ENCODE measurements at places on chromosomes 4 and X.

DNA sequence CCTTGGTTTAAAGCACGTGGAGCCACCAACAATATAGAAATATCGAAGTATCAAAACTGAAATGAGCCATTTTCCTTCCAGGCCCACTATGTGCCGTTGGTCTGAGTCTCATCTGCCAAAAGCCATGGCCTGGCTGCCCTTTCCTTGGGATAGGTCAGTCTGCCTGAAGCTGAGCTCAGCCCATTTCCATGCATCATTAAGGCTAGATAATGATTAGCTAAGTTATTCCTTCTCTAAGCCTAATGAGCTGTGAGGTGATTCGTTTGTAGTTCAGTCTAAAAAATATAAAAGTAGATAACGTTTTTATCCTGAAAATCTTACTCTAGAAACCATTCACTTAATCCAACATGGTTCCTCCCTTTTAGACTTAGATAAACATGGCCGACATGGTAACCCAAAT is 936.2 kb upstream of the LCORL start:
- no peak overlapping the region for H3K4me3 ChIP-seq
- peaks cover 4% of the 10 kb centered on the region for H3K4me1 ChIP-seq
- H3K36me3 ChIP-seq: no peaks in the 10 kb centered on the region
- H3K27ac ChIP-seq: no peak overlapping the region

- no peak for DNase-seq
- H3K4me3 ChIP-seq: no peak overlapping the region
- H3K4me1 ChIP-seq: no peaks in the 10 kb centered on the region
- no peak overlapping the region for H3K27ac ChIP-seq
- no peaks in the 10 kb centered on the region for H3K27me3 ChIP-seq
- no peaks in the 10 kb centered on the region for H3K36me3 ChIP-seq
These were observed 61.0 kb upstream of the PRDM8 start for GRCh38 chr4:80136270-80136669.

- H3K27me3 ChIP-seq: peaks cover 11% of the 10 kb centered on the region
- H3K36me3 ChIP-seq: no peaks in the 10 kb centered on the region
- no peak overlapping the region for H3K4me3 ChIP-seq
- H3K27ac ChIP-seq: no peak overlapping the region
These were observed 3.4 kb upstream of the AVPR2 start for GRCh38 chrX:153900831-153901752.

- H3K36me3 ChIP-seq: no peaks in the 10 kb centered on the region
- no peaks in the 10 kb centered on the region for H3K27me3 ChIP-seq
- H3K4me1 ChIP-seq: peaks cover 2% of the 10 kb centered on the region
These were observed 236.3 kb downstream of the PCDH10 start for GRCh38 chr4:133385161-133385954.

- no peak overlapping the region for H3K4me3 ChIP-seq
- no peaks in the 10 kb centered on the region for H3K4me1 ChIP-seq
- H3K27me3 ChIP-seq: no peaks in the 10 kb centered on the region
- no peak for DNase-seq
These were observed 120.5 kb upstream of the MAP9 start for GRCh38 chr4:155497306-155497705.

- no peak for DNase-seq
- peaks cover 7% of the 10 kb centered on the region for H3K36me3 ChIP-seq
- H3K27ac ChIP-seq: no peak overlapping the region
- no peaks in the 10 kb centered on the region for H3K27me3 ChIP-seq
- H3K4me3 ChIP-seq: no peak overlapping the region
- H3K4me1 ChIP-seq: no peaks in the 10 kb centered on the region
These were observed 39.0 kb downstream of the SLC10A7 start for GRCh38 chr4:146482788-146483187.

DNA sequence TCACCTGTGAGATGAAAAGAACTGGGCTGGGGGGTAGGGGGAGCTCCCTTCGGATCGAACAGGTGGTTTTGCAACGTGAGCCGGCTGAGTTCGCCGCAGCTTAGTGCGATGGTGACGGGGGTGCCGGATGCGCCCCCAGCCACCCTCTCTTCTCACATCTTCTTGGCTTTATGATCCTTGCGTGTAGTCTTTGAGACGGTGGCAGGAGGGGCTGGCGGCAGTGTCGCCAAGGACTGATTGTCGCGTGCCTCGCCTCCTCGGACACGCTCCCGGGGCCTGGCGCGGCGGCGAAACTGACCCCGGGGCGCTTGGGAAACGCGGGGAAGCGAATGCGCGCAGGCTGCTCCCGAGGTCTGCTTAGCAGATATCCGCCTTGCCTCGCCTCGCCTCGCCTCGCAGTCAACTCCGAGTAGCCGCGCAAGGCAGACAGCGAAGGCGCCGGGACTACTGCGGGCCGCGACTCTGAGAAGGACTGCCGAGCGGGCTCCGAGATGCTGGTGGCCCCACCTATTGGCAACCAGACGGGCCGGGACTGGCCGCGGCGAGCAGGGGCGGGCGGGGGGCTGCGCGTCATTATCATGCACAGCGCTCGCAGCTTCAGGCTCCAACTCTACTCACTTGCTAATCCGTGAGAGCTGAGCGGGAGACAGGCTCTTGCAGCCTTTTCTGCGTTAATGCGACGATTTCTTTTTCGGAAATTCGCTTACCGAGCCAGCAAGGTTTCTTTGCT is 1.5 kb downstream of the GRID2 start:
- H3K4me3 ChIP-seq: no peak overlapping the region
- peaks cover 5% of the 10 kb centered on the region for H3K4me1 ChIP-seq
- peak; percentile 77 for DNase-seq
- no peaks in the 10 kb centered on the region for H3K36me3 ChIP-seq
- no peak overlapping the region for H3K27ac ChIP-seq

DNA sequence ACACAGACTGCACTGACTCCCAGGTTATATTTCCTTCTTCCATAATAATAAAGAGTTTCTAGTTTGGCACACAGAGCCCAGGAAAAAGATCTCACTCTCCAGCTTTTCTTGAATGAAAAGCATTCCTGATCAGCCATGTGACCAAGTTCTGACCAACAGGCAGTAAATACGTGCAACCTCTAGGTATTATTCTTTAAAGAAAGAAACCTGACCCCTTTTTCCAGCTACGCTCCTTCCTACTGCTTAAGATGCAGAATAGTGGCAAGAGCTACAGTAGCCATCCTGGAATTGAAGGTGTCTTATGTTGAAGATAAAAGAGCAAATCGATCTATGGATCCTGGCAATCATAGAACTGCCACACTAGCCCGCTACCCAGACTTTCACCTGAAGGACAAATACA is 76.7 kb downstream of the LRBA start:
- H3K4me3 ChIP-seq: no peak overlapping the region
- H3K27me3 ChIP-seq: no peaks in the 10 kb centered on the region
- no peaks in the 10 kb centered on the region for H3K36me3 ChIP-seq
- H3K27ac ChIP-seq: no peak overlapping the region
- no peak for DNase-seq

GRCh38 chrX:63526863-63527262 is 175.7 kb upstream of the SPIN4 start:
- no peaks in the 10 kb centered on the region for H3K4me1 ChIP-seq
- H3K27ac ChIP-seq: no peak overlapping the region
- no peaks in the 10 kb centered on the region for H3K36me3 ChIP-seq
- H3K4me3 ChIP-seq: no peak overlapping the region

DNA sequence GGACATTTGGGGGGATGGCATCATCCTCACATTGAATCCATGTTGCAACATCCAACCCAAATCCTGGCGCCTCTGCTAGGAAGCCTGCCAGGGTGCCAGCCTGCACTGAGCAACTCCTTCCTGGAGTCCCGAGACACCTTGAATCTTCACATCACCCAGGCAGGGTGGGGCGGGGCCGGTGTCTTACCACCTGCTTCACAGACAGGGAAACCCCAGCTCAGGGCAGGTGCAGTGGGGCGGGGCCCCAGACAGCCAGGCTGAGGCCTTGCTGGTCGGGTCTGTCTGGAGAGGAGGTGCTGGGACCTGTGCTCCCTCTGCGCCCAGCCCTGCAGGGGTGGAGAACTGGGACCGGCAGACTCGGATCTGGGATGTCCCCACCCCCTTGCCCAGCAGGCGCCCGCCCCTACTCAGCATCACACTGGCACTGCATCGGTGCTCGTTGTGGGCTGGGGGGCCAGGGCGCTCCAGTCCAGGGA is 31.5 kb upstream of the HTRA3 start:
- H3K27me3 ChIP-seq: no peaks in the 10 kb centered on the region
- no peak overlapping the region for H3K27ac ChIP-seq
- DNase-seq: no peak
- peaks cover 13% of the 10 kb centered on the region for H3K36me3 ChIP-seq

- H3K4me1 ChIP-seq: no peaks in the 10 kb centered on the region
- H3K4me3 ChIP-seq: no peak overlapping the region
- H3K27me3 ChIP-seq: no peaks in the 10 kb centered on the region
- DNase-seq: no peak
These were observed 1082.7 kb downstream of the NLGN4X start for GRCh38 chrX:5145957-5146356.

DNA sequence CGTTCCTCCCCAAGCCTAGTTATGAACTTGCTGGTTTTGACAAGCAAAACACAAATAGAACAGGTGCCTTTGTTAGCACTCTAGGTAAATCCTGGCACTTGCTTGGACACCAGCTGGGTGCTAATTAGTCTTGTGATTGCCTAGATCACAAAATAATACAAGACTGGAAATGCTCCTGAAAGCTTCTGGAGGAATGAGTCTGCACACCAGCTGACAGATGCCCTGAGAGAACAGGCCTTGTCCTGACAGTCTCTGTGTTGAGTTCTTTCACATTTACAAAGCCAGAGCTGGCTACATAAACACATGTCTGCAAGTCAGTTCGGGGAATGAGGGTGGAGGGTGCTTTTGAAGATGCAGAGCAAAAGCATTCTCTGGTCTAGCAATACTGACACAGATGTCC is 93.8 kb downstream of the ELOVL6 start:
- H3K27ac ChIP-seq: no peak overlapping the region
- H3K4me1 ChIP-seq: peaks cover 9% of the 10 kb centered on the region
- no peaks in the 10 kb centered on the region for H3K36me3 ChIP-seq
- H3K4me3 ChIP-seq: no peak overlapping the region
- no peak for DNase-seq

DNA sequence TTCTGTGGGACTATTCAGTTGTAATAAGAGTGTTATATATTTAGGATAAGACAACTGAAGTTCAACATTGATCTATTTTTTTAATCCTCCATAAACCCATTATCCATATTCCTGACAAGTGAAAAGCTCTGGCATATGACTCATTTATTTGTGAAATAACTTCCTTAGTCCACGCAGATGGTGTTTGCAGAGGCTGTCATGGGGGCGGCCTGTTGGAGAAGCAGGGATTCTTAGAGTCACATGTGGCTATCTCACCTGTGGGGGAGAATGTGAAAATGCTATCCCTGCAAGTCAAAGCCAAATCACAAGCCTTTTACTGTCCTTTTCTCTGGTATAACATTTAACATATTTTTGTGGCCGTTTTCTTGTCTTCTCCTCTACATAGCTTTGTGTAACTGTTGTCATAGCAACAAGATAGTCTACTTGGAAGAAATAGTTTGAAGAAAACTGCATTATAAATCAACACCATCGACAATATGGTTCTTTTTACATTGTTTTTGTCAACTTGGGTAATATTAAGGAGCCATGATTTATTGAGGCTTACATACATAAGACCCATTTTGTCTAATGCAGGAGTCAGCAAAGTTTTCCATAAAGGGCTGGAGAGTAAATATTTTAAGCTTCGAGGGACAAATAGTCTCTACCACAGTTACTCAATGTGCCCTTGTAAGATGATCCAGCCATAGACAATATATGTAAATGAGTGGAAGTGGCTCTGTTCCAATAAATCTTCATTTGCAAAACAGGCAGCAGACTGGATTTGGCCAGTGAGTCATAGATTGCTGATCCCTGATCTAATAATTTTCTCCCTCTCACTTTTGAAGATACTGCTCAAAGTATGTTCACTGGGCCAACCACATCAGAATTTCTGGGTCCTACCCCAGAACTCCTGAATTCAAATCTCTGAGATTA is 395.0 kb downstream of the DTHD1 start:
- DNase-seq: peak; percentile 38
- no peak overlapping the region for H3K4me3 ChIP-seq
- H3K36me3 ChIP-seq: no peaks in the 10 kb centered on the region
- H3K27ac ChIP-seq: no peak overlapping the region
- no peaks in the 10 kb centered on the region for H3K27me3 ChIP-seq

DNA sequence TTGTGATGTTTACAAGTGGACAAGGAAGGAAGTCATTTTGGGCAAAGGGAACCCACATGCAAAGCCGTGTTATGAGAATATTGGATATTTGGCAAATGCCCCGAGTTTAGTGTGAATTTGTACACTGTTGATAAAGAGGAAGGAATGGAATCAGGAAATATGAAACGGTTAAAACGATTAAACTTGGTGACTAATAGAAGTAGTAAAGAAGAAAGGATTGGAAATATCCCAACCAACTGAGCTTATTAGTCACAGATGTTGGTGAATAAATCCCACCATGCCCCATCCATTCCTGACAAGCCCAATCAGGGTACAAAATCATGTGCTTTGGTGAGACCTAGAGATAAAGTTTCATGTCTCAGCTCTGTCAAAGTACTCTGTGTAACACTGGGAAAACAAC is 22.0 kb downstream of the ARHGAP24 start:
- no peaks in the 10 kb centered on the region for H3K27me3 ChIP-seq
- no peaks in the 10 kb centered on the region for H3K4me1 ChIP-seq
- no peak for DNase-seq

GRCh38 chr4:38310446-38311043 is 350.3 kb downstream of the PTTG2 start:
- no peak for DNase-seq
- H3K36me3 ChIP-seq: no peaks in the 10 kb centered on the region
- no peaks in the 10 kb centered on the region for H3K27me3 ChIP-seq
- H3K4me3 ChIP-seq: no peak overlapping the region

DNA sequence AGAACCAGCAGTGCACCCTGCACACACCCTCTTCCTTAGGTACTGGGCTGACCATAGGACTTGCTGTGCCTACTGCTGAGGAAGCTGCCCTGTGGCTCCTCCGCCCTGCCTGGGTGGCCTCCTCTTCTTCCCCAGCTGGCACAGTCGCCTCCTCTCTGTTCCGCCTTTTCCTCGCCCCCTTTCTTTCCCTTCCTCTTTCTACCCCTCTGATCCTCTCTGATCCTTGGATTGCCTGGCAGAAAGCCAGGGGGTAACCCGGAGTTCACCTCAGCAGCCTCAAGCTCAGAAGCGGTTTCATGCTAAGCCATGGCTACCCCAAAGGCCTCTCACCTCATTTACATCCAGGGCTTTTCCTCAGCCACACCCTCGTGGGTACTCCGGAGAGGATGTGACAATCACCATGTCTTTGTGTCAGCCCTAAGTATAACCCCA is 136.2 kb downstream of the SMIM20 start:
- H3K4me1 ChIP-seq: no peaks in the 10 kb centered on the region
- H3K27me3 ChIP-seq: no peaks in the 10 kb centered on the region
- DNase-seq: peak; percentile 22
